ENCODE measurements at places on chromosomes 16 and 17.

DNA sequence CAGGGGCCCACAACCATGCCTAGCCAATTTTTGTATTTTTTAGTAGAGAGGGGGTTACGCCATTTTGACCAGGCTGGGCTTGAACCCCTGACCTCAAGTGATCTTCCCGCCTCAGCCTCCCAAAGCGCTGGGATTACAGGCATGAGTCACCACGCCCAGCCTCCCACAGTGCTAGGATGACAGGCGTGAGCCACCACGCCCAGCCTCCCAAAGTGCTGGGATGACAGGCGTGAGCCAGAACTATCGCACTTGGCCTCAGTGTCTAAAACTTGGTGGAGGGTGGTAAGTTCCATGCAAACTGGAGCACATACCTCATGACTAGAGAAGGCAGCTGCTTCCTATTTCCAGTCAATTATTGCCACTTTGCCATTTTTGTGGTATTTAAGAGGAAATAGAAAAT, 7.1 kb downstream of the HSD17B2 start:
- no peak for DNase-seq

DNA sequence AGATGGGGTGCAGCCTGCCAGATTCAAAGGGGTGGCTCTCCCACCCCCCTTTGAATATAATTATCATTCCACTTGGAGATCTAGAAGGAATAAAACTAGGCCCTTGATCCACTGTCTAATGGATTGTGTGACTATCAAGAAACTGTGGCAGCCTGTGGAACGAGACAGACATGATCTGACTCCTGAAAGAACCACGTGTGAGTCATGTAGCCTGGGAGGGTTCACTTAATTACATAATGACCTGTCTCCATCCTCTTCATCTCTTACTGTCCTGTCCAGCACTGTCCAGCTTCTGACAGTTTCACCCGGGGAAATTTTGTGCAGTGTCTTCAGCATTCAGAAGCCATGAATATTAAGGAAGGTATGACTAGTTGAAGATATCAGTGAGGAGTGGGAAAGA, 43.3 kb upstream of the CDH13 start:
- DNase-seq: no peak

DNA sequence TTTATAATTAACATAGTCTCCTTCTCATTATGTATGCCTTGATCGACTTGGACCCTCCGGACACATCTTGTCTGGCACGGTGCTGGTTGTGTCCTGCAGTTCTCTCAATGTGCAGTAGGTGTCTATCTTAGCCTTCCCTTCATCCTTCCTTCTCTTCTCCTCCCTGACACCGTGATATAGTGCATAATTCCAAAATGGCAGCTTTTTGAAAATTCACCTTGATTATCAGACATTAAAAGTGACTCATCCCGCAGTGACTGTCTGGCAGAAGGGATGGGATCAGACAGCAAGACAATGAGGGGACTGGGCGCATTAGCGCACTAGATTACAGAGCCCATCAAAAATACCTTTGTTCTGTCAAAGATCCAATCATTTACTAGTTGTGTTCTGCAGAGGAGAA, 70.0 kb upstream of the PMFBP1 start:
- DNase-seq: peak; percentile 34

DNA sequence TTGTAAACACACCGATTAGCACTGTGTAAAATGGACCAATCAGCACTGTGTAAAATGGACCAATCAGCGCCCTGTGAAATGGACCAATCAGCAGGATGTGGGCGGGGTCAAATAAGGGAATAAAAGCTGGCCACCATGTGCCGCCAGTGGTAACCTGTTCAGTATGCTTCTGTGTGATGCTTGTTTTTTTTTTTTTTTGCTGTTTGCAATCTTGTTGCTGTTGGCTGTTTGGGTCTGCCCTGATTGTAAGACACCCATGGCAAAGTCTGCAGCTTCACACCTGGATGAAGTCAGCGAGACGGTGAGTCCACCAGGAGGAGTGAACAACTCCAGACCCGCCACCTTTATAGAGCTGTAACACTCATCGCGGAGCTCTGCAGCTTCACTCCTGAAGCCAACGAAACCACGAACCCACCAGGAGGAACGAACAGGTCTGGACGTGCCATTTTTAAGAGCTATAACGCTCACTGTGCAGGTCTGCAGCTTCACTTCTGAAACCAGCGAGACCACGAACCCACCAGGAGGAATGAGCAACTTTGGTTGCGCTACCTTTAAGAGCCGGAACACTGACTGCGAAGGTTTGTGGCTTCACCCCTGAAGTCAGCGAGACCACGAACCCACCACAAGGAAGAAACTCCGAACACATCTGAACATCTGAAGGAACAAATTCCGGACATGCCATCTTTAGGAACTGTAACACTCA, 85.0 kb upstream of the MED9 start:
- no peak for DNase-seq

DNA sequence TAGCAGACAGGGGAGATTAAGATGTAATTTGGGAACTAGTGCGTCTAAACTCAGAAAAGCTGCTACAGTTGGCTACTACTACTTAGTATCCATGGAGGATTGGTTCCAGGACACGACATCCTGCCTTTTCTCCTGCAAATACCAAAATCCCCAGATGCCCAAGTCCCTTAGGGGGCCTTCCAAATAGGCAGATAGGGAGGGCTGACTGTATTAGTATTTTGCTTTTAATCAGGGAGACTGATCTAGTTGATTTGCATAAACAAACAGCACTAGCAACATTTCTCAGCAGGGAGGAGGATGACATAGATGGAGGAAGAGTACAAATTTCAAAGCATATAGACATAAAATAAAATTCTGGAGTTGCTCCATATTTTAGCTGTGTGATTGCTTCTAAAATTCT, 621.6 kb upstream of the GOT2 start:
- DNase-seq: no peak

GRCh38 chr17:40608061-40608581, 39.5 kb downstream of the SMARCE1 start:
- DNase-seq: no peak

DNA sequence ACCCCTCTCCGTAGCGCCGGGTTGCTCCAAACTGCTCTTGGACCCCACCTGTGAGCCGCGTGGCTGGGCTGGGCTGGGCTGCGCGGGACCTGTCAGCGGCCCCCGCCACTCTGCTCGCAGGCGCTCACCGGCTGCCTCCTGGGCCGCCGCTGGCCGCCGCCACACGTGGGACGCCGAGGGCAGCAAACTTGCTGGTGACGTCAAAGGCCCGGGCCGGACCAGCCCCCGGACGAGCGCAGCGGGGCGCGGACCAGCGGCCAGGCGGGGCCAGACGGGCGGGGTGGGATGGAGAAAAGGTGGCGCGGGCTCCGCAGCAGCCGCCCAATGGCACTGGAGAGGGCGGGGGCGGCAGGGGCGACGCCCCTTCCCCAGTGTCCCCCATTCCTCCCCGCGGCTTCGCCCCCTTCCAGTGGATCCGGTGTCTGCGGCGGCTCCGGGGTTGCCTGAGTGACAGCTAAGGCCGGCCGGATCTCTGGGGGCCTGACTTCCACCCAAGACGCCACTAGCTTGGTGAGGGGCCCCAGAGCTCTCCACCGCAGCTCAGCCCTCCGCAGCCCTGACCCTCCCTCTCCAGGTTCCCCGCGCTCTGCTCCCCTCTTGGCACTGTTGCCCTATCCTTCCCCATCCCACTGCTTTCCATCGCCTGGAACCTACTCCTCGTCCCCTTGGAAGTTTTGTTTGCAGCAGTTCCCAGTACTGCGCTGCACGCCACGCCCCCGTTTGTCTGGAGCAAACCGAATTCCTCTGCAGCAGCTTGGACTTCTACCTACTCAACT, at the start of gene HS3ST3A1:
HS3ST3A1 (minus strand) TSS at position 154 of the 776 bp plus-strand sequence. CDS start 800 bp downstream, outside the sequence.
- peak; percentile 68 for DNase-seq

GRCh38 chr16:72051818-72052217, 2.5 kb upstream of the HP start:
- no peak for DNase-seq

GRCh38 chr16:48531011-48531962, 78.7 kb downstream of the N4BP1 start:
- peak; percentile 65 for DNase-seq

- no peak for DNase-seq
Measured at GRCh38 chr16:25126820-25127232, 15.3 kb downstream of the LCMT1 start.

DNA sequence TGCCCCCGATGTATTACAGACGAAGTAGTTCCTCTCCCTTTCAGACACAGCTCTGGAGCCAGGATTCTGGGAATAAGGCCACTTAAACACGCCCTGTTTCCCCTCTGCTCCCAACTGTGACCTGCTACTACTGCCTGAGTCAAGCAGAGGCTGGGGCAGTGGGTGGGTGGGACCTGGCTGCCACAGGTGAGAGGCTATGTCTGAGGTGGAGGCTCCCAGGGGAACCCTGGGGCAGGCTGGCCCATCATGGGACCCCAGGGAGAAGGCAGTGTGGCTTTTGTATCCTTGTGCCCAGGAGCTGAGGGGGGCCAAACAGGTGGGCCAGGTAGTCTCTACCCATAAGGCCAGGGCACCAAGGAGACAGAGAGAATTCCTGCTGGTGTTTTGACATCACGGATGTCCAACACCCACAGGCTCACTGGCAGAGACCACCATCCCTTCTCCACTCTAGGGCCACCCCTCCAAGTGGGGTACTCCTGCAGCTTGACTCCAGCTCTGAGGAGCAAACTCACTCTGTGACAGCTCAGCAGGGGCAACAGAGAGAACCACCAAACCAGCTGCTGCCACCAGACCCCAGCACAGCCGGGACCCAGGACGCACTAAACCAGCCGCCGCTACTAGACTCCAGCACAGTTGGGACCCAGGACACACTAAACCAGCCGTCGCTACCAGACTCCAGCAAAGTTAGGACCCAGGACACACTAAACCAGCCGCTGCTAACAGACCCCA, 105.3 kb upstream of the SMURF2 start:
- DNase-seq: no peak

DNA sequence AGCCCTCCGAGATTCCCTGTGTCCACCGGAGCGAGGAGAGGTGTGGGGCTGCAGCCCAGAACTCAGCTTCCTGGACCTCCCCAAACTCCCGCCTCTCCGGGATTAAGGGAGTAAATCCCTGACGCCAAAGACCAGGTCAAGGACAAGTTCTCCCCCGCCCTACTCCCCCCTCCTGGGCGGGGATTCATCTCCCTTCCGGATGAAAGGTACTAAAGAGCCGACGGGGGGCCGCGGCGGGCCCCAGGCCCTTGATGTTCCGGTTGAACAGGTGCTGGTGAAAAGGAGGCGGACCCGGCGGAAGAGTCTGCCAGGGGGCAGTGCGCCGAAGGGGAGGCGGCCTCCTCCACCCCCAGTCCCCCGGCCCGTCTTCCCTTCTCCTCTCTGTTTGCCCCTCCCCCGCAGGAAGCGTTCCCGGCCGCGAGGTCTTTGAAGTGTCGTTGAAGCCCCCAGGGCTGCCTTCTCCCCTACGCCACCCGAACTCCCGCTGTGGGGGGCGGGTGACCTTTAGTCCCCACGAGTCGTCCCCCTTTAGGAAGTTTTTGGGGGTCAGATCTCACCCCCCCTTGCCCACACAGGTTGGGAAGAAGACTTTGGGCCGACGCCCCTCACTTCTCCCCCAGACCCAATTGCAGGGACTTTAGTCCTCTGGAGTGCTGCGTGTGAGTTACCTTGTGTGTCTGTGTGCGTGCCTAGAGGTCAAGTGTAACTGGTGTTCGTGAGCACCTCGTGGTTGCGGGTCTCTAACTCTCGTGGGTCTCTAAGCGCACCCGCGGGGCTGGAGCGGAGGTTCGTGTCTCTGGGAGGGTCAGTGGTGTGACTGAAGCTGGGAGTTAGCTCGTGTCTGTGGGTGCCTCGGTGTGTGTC, 1.1 kb upstream of the MLLT6 start:
- DNase-seq: peak; percentile 49

GRCh38 chr16:17691106-17691898, 220.5 kb upstream of the XYLT1 start:
- DNase-seq: no peak

DNA sequence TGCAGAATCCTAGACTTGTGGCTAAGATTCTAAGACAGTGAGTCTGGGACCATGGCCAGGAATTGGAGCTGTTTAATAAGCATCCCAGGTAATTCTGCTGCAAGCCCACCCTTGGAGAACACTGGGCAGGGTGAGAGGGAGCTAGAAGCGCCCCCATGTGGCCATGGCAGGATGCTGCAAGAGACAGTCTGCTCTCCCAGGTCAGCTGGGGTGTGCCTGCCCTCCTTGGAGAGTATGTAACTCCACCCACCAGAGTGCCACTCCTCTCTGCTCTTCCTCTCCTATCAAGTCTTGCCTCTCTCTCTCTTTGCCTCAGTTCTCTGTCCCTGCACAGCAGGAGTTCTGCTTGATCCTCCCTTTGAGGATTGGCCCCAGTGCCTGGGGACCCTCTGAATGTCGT, 14.9 kb downstream of the RCVRN start:
- DNase-seq: peak; percentile 53

GRCh38 chr16:8716592-8716991, 42.2 kb downstream of the ABAT start:
- no peak for DNase-seq

GRCh38 chr16:50535506-50536257, 12.5 kb upstream of the NKD1 start:
- DNase-seq: no peak

GRCh38 chr17:35890774-35891155, 10.6 kb upstream of the CCL5 start:
- DNase-seq: no peak

DNA sequence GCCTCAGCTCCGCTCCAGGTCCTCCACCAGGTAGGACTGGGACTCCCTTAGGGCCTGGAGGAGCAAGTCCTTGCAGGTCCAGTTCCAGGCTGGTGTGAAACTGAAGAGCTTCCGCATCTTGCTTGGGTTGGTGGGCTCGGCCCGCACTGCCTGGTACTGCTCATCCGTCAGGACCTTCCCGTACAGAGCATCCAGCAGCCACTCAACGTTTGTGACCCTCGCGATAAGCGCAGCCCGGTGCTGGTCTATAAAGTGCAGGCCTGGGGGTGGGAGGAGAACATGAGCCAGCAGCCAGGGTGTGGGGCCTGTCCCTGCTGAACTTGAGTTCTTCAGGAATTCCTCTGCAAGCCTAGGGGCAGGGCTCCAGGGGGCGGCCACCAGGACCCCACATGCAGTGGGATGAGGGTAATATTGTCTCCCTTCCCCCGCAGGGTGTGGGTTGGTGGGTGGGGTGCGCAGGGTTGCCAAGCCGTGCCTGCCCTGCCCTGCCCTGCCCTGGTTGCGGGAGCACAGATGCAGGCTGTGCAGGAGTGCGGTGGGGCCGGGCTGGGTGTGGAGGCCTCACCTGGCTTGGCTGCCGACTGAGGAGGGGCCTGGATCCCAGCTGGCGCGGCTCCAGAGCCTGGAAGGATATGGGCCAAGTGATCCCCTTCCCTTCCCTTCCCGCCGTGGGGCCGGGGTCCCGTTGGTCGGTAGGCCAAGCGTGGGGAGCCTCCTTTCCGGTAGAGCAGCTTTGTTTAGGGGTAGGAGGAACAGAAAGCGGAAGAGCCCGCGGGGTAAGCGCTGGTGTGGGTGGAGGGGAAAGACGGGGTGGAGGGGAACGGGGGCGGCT, 762 bp downstream of the PYCARD start:
- DNase-seq: peak; percentile 30

DNA sequence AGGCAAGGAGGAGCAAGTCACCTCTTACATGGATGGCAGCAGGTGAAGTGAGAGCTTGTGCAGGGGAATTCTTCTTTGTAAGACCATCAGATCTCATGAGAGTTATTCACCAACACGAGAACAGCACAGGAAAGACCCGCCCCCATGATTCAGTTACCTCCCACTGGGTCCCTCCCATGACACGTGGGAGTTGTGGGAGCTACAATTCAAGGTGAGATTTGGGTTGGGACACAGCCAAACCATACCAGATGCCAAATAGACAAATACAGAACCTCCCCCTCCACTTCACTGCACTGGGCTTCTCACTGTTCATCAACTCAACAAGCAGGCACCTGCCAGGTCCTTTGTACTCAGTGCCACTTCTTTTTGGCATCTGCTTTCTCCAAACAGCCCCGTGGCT, 100.2 kb downstream of the WSCD1 start:
- no peak for DNase-seq

- no peak for DNase-seq
Measured at GRCh38 chr16:71201054-71201453, 29.5 kb downstream of the HYDIN start.
